Daoy (cell line): ENCODE measurements at places on chromosomes 2 and 18. TPM values are rescaled to one million over a fixed set of nuclear protein-coding genes. Genes with fewer than 3 reads are reported as not detected.

DSC1 gene
- total RNA-seq, result not detected in 2 replicates

TACR1 gene
- total RNA-seq, result not detected in 2 replicates

NT5DC4 gene
- not detected in 2 replicates for total RNA-seq

- no peak for DNase-seq
Observed at GRCh38 chr2:181153886-181154285, 173.5 kb downstream of the UBE2E3 start.

DNA sequence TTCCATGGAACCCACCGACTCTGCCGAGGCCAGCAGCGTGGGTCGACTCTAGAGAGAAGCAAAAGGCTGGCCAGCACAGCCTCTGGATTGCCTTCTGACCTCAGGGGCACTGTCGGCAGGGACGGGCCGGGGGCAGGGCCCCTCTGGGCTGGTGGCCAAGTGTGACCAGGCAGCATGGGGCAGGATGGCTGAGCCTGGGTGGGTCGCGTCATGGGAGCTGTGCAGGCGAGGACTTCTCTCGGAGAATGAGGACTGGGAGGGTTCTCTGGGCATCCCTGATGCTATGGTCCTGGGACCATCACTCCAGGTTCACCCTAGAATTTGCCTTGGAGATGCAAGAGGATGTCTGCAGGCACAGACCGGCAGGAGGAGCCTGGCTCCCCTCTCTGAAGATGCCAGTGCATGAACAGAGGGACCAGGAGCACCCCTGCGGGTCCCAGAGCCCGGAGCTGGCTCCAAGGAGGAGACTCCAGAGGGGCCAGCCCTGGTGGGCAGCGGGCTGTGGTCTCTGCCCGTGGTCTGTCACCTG, 289.2 kb downstream of the NDUFA10 start:
- DNase-seq, result no peak
